Cardiac muscle cell (in vitro differentiated cells and primary cell): ENCODE measurements at places on chromosomes 16 and 17. TPM values are rescaled to one million over a fixed set of nuclear protein-coding genes. Genes with fewer than 3 reads are reported as not detected.

C17orf100 gene
- 2.4 and 3.7 TPM in 2 replicates for total RNA-seq

RPUSD1 gene
- total RNA-seq, result 32.2 and 36.1 TPM in 2 replicates

PLXDC1 gene
- total RNA-seq, result 8.4 and 25.0 TPM in 2 replicates

DNA sequence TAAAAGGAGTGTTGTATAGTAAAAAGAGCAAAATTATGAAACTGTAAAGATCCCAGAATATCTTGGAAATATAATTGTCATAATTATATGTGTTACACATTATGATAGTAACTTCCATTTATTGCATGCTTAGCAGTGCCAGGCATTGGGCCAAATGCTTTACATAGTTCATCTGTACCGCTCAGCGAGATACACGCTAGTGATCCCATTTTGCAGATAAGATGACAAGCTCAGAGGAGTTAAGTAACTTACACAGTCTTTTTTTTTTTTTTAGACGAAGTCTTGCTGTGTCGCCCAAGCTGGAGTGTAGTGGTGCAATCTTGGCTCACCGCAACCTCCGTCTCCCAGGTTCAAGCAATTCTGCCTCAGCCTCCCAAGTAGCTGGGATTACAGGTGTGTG is 6.8 kb upstream of the EZH1 start:
- H3K4me3 ChIP-seq, result no peak overlapping the region
- no peaks in the 10 kb centered on the region for H3K36me3 ChIP-seq
- H3K4me1 ChIP-seq, result no peaks in the 10 kb centered on the region
- peak; percentile 86 for DNase-seq
- no peak overlapping the region for H3K27ac ChIP-seq

RUNDC3A gene
- 2.3 and 5.8 TPM in 2 replicates for total RNA-seq

DOC2A gene
- 1.6 and 7.2 TPM in 2 replicates for total RNA-seq

- peaks cover 3% of the 10 kb centered on the region for H3K4me1 ChIP-seq
- H3K36me3 ChIP-seq, result no peaks in the 10 kb centered on the region
- no peak overlapping the region for H3K27ac ChIP-seq
- DNase-seq, result peak; percentile 54
- H3K27me3 ChIP-seq, result peaks cover 16% of the 10 kb centered on the region
These were observed 23.7 kb upstream of the ASIC2 start for GRCh38 chr17:33316746-33317145.
